ENCODE measurements at places on chromosomes 2 and 18.

DNA sequence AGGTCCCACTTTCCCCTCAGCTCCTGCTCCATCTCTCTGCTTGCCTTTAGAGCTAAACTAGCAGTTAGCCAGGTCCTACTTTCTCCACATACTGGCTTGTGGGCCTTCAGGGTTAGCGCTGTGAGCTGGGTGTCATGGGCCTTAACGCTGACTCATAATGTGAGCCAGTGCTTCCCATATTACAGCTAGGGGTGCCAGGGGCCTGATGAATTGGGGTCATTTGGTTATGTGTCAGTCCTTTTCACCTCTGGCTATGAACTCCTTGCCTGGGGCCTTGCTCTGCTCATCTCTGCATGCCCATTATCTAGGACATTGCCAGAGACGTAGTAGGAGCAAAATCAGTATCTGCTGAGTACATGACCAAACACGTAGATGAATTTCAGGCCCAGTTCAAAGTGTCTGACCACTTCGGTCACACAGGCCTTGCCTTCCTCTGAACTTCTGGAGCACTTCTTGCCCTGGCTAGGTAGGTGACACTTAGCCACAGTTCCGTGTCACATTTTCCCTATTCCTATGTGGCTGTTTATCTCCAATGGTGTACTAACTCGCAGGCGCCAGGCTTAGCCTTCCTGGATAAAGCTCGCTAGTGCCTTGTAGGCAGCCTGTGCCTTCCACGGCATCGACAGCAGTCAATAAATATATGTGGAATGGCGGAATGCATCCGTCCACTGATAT is 103.2 kb upstream of the SIX3 start:
- no peak for DNase-seq

GRCh38 chr2:10252224-10252623 is 50.5 kb upstream of the HPCAL1 start:
- DNase-seq, result no peak

DNA sequence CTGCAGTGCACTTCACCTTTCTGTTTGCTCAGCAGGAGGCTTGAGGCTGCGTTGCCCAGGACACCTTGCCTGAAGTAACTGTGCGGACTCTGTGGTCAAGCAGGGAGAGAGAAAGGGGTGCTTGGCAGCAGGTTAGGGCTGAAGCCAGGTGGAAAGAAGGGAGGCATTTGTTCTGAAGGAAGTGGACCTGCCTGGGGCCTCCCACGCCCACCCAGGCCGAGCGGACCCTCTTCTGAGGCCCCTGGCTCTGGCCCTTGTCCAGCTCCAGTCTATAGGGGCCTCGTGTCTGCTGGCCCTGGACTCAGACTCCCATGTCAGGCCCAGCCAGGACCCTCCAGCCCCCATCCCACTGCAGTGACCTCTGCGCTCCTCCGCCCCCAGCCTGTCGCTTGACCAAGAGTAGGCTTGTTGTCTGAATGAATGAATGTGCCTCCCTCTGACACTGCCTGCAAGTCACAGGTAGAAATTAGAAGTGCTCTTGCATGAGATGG is 2.5 kb downstream of the SNED1 start:
- DNase-seq, result no peak

DNA sequence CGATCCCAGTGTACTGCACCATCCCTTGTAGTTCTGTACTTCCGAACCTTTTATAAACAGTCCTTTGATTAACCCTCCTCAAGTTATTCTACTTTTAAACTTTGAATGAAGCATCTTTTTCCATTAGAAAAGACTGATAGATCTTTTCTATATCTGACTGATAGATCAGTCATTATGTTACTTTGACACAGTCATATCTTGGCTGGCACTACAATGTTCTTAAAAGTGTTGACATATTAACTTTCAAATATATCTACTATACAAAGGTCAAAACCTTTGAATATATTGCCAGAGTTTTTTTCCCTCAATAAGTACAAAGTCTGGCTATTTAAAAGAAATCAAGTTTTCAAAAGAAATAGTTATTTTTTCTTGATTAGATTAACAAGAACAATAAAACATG is 35.4 kb upstream of the NABP1 start:
- no peak for DNase-seq

GRCh38 chr2:42309366-42309765 is 51.7 kb downstream of the COX7A2L start:
- DNase-seq, result no peak

DNA sequence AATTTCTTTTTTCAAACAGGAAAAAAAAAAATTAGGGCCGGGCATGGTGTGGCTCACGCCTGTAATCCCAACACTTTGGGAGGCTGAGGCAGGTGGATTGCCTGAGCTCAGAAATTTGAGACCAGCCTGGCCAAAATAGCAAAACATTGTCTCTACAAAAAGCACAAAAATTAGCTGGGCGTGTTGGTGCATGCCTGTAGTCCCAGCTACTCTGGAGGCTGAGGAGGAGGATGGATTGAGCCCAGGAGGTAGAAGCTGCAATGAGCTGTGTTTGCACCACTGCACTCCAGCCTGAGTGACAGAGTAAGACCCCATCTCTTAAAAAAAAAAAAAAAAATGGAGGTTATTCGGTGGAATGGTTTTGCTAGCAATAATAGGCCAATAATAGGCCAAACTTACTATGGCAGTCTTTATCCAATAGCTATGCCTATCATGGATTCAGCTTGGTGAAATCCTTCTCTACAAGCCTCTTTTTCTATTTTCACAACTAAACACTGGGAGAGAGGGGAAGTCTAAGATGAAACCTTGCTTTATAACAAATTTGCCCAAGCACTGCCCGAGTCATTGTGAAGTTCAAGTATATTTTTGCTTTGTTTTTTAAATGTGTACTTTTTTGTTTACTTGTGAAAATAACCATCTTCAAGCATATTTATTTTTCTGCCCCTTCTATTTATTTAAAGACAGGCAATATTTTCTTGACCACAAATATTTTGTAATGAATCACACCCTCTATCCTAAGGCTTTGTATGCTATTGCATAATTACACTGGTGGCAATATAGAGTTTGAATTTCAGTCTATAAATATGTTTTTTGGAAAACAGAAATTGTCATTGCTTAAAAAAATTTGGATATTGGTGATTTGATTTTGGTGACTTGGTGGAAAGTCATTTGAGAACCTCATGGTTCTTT is 20.0 kb upstream of the KYNU start:
- no peak for DNase-seq

GRCh38 chr2:219645631-219646527 is 18.4 kb downstream of the SLC4A3 start:
- no peak for DNase-seq

- DNase-seq, result no peak
Measured at GRCh38 chr2:235468978-235469655, 24.7 kb upstream of the AGAP1 start.

DNA sequence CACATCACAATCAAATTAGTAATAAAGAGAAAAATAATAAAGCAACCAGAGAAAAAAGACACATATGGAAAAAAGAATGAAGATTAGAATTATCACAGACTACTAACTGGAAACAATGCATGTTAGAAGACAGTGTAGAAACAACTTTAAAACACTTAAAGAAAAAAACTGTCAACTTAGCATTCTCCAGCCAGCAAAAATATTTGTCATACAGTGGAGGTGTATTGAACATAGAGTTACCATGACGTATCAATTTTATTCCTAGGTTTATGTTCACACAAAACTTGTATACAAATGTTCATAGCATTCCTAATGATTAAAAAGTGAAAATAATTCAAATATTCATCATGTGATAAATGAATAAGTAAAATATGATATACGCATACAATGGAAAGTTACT is 61.5 kb upstream of the ADAM23 start:
- DNase-seq, result no peak

- peak; percentile 1 for DNase-seq
Measured at GRCh38 chr2:68319398-68320117, at the start of gene CNRIP1. Gene CNRIP1 (minus strand): TSS chr2:68319949. CDS start chr2:68319400, 549 bp downstream.

GRCh38 chr2:30046396-30046795 is 100.4 kb upstream of the YPEL5 start:
- no peak for DNase-seq

GRCh38 chr18:46917803-46918600 is 600 bp downstream of the KATNAL2 start:
- no peak for DNase-seq

GRCh38 chr2:61125123-61125710 is 36.8 kb upstream of the C2orf74 start:
- DNase-seq, result no peak

GRCh38 chr2:70132244-70133126 is 45.2 kb downstream of the PCBP1 start:
- no peak for DNase-seq

- DNase-seq, result no peak
Measured at GRCh38 chr2:224183086-224183485, 144.0 kb upstream of the SERPINE2 start.

- DNase-seq, result no peak
Measured at GRCh38 chr18:13606604-13607254, 119.6 kb downstream of the FAM210A start.

GRCh38 chr2:106800976-106801655 is 84.9 kb downstream of the ST6GAL2 start:
- no peak for DNase-seq

DNA sequence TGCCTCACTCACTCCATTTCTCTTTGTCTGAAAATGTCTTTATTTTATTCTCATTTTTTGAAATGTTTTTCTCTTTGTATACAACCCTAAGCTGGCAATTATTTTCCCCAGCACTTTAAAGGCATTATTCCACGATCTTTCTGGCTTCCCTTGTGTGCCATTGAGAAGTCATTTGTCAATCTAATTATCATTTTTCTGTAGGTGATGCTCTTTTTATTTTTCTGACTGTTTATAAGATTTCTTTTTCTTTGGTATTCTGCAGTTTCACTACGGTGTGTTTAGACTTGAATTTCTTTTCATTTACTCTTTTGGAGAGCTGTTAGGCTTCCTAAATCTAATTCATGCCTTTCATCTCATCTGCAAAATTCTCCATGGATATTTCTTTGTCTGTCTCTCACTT is 8.1 kb downstream of the SCYGR4 start:
- DNase-seq, result no peak

GRCh38 chr2:53445383-53446070 is 322.1 kb upstream of the CHAC2 start:
- no peak for DNase-seq

- DNase-seq, result no peak
Measured at GRCh38 chr2:232239951-232240681, 138.4 kb upstream of the ALPP start.

DNA sequence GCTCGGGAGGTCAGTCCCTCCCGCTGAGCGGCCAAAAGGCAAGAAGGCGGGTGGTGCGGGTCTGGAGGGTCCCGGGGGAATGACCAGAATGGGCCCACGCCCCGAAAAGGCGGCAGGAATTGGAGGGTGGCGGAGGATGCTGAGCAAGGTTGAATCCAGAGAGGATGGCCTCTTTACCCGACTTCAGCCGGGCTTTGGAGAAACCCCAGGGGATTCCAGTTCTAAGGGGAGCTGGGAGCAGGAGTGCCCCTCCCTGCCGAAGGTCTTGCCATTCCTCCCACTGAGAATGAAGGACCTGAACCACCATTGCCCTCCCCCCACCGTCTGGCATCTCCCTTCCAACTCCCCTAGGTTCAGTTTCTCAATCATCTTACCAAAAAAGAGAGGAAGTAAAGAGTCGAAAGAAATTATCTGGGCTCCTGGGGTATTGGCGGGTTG is 38.9 kb upstream of the ATP6V1B1 start:
- no peak for DNase-seq

GRCh38 chr2:139045524-139045923 is 265.3 kb upstream of the NXPH2 start:
- no peak for DNase-seq

DNA sequence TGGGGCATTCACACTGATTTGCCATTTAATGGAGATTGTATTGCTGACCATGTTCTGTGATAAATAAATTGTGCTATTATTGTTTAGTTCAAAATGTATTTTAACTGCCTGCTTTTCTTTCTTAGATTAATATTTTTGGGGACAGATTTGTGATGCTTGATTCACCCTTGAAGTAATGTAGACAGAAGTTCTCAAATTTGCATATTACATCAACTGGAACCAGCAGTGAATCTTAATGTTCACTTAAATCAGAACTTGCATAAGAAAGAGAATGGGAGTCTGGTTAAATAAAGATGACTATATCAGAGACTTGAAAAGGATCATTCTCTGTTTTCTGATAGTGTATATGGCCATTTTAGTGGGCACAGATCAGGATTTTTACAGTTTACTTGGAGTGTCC is 1.8 kb downstream of the DNAJC10 start:
- DNase-seq, result no peak

All from stimulated activated CD4-positive, alpha-beta T cell treated with anti-CD3 and anti-CD28 coated beads, TNF-alpha, amount 100 ng/mL, for 4 hours (primary cell).